ENCODE measurements at places on chromosomes 1 and 21.

- peaks cover 3% of the 10 kb centered on the region for H3K36me3 ChIP-seq
- peaks cover 15% of the 10 kb centered on the region for H3K4me1 ChIP-seq
- H3K4me3 ChIP-seq: peak overlapping the region; percentile 0
- no peak overlapping the region for H3K27ac ChIP-seq
Observed at GRCh38 chr1:159208175-159208825, 3.6 kb downstream of the ACKR1 start.

DNA sequence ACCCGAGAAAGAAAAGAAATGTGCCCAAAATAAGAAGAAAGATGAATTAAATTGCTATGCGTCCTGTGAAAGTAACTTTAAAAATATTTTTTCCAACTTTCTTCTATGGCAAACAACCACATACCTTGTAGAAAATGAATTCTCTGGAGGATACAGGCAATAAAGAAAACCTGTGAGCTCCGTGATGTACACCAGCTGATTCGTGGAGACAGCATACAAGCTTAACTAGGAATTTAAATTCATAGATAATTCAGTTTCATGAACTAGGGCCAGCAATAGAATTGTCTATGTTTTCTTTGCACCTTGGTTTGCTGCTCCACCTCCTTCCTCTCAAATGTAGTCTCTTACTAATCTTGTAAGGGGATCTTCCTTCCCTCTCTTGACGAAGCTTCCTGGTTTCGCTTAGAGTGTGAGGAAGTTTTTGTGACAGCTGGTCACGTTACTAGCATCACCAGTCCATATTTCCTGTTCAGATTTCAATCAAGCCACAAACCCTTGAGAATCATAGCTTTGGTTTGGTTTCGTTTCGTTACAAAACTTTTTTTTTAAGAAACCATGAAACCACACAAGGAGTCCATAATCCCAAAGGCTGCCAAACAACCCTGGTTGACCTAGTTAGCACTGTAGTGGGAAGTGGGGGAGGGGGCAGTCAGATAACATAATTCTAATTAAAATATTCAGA is 35.8 kb downstream of the GREM2 start:
- H3K4me1 ChIP-seq: no peaks in the 10 kb centered on the region
- no peak for DNase-seq
- H3K27me3 ChIP-seq: no peaks in the 10 kb centered on the region
- H3K36me3 ChIP-seq: no peaks in the 10 kb centered on the region
- H3K27ac ChIP-seq: no peak overlapping the region

- H3K36me3 ChIP-seq: no peaks in the 10 kb centered on the region
- no peaks in the 10 kb centered on the region for H3K27me3 ChIP-seq
- no peak overlapping the region for H3K27ac ChIP-seq
Observed at GRCh38 chr1:119318466-119319309, 49.9 kb upstream of the HAO2 start.

DNA sequence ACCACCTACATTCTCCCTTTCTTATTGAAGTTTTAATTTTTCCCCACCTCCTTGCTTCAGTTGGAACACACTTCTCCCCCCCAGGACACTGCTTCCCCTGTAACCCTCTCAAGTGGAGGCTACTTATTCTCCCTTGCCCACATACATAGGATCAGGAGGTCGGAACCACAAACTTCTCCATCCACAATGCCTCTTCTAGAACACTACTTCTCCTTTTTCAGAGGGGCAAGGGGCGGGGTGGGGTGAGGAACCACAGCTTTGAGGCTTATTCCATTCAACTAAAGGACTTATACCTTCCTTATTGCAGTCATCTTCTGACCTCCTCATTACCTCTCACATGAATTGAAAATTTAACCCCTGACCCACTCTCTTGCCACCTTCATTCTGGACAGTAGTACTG is 81.3 kb downstream of the NEK7 start:
- no peak overlapping the region for H3K27ac ChIP-seq
- H3K27me3 ChIP-seq: no peaks in the 10 kb centered on the region
- no peaks in the 10 kb centered on the region for H3K36me3 ChIP-seq
- no peak overlapping the region for H3K4me3 ChIP-seq
